ENCODE measurements at places on chromosomes 7 and 10.
A peak's percentile ranks its signal among the peaks of the same experiment; 100 is the strongest.

DNA sequence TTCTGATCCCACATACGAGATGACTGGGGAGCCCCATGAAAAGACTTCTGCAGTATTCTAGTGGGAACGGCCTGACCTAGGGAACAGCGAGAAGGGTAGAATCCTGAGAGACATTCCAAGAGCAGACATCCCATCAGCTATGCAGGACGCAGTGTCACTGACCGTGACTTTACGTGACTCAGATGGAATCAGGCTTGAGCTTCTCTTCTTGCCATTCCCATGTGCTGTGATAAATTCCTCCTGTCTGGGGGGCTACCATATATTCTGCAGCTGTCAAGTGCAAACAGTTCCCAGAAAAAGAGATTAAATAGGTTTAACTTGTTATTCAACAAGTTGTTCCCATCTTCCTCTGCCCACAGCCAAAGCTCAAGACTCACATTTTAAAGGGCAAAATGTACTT, 73.1 kb upstream of the PDE1C start:
- DNase-seq = no peak

DNA sequence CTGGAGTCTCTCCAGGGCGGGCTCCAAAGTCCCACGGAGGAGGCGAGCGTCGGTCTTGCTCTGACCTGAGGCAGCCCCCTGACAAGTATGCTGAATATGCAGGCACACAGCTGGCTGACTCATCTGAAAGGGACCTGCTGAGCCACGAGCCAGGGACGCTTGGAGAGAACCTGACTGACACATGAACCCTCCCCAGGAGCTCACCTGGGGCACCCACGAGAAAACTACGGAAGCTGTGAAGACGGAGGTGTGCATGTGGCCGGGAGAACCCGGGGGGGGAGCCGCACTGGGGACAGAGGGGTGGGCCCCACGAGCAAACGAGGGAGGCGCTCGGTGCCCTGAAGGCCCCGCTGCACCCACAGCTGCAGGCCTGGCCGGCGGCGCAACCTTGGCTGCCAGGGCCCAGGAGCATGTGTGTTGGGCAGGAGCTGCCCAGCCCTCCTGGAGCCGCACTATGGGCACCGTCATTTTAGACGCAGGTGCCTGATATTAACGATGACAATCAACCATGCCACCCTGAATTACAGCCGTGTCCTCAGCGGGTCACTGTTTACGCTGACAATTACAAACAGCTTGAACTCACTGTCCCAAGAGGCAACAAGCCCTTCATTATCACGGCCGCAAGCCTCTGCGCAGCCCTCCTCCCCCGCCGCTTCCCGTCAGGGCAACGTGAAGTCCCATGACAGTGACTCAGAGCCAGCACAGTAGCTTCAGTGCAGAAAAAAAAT, 64.7 kb downstream of the DIP2C start:
- no peak for DNase-seq

- no peak for DNase-seq
Observed at GRCh38 chr7:12226756-12227155, 15.7 kb downstream of the TMEM106B start.

- DNase-seq = peak; percentile 61
Observed at GRCh38 chr7:135274495-135275268, 41.0 kb downstream of the STRA8 start.

DNA sequence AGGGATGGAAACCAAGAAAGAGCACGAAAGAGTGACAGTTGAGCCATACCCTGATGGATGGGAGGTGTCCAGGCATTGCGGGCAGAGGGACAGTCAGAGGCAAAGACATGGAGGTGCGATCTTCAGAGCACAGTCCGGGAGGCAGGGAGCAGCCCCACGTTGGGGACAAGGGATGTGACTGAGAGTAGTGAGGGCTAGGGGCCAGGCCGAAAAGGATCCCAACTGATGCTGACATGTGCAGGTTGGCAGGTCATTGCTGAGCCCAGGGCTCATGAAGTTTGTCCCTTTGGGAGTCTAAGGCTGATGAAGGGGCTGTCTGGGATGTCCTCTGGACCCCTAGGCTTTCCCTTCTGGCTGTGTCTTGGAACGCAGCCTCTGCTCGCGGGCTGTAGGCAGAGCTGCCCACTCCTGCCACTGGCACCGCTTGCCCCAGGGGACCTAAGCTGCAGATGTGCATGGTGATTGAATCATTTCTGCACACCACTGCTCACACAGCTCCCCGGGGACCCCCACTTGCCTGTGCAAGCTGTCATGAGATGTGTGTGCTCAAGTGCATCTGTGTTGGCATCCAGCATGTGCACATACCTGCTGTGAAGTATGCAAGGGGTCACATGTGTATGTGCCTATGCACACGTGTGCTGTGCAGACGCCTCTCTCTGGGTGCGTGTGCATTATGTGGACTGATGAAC, 125.1 kb downstream of the ZMIZ1 start:
- no peak for DNase-seq

- DNase-seq = no peak
Observed at GRCh38 chr10:59099481-59099880, 77.0 kb upstream of the PHYHIPL start.

- DNase-seq = no peak
Observed at GRCh38 chr10:84948644-84949043, 620.3 kb downstream of the CCSER2 start.

DNA sequence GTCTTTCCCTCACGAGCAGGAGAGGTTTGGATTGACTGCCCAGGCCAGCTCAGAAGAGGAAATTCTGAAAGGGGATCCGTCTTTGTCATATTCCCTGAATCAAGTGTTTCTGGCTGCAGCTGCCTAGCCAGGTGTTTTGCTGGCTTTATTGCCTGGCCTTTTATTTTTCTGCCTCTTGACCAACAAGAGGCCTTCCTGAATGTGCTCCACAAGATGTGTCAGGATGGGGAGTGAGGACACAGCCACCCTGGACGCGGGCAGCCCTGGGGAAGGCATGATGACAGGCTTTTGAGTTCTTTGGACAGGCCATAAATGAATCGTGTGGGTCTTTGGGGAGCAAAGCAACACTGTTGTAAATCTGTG, 163.6 kb downstream of the CAMK1D start:
- DNase-seq = no peak

GRCh38 chr7:96023387-96023786, 251.0 kb downstream of the DYNC1I1 start:
- no peak for DNase-seq

- no peak for DNase-seq
Observed at GRCh38 chr7:158809596-158809995, 19.7 kb downstream of the ESYT2 start.

DNA sequence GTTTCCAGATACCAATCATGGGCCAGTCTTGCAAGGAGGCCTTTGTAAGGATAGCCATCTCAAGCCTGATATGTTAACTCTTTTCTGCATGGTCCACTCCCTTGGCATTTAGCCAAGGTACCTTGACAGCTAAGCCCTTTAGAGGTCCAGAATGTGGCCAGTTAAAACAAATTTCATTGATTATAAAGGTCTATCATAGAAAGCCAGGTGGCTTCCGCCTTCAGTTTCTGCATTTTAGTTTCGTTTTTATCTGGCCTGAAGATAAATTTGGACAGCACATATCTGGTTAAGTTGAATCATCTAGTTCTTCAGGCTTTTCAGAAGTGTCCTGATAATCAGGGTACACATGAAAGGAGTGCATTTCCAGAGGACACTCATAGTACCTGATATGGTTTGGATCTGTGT, 30.7 kb downstream of the ANKIB1 start:
- no peak for DNase-seq

GRCh38 chr10:124090601-124091209, 2.7 kb downstream of the CHST15 start:
- DNase-seq = no peak

GRCh38 chr7:104938741-104939390, 75.1 kb upstream of the KMT2E start:
- DNase-seq = no peak

DNA sequence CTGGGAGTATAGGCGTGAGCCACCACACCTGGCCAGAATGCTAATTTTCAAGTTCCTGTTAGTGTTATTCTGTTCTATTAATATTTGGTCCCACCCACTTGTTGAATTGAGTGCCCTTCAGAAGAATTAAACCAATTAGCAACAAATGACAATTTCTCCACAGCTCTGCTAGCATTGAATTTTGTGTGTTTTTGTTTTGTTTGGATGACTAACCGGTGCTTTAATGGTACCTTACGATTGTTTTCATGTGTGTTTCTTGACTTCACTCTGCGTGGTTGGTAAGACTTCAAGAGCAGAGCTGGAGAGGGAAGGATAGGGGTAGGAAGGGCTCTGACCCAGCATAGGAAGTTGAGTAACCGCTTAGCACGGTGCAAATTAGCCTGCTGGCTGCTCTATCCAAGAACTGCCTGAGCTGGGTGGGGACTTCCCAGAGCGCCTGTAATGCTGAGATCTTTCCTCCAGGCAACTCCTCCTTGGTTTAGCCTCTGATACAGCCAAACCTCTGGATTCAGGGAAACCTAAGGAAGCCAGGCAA, 4.6 kb downstream of the ARPC1B start:
- no peak for DNase-seq

GRCh38 chr10:96664563-96664962, 55.8 kb downstream of the PIK3AP1 start:
- DNase-seq = no peak

DNA sequence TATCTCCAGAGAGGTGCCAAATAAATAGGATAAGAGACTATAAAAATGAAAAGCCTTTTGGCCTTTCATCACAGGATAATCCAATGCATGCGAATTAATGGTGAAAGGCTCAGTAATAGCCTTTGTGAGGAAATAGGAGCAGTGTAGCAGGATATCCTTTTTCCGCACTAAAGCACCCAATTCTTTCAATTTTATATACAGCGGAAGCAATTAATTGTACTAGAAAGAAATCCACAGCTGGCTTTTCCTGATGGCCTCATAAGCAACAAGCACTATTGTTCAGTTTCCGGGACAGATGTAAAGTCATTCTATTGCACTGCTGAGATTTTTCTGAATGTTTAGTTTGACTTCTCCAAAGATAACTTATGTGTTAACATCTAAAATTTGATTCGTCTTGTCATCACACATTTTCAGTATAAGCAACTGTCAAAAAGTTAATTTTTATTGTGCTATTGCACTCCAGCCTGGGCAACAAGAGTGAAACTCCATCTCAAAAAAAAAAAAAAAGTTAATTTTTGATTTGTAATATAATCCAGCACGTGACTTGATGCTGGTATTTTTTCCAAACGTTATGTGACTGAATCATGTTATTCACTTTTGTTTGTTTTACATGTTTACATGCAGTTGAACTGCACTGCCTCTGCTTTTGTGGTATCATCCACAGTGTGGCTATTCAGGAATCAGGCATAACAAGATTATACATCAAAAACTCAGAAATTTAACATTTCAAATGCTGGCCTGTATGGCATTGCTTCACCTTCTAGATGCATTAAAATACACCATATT, 8.4 kb upstream of the BMPR1A start:
- DNase-seq = no peak

- no peak for DNase-seq
Observed at GRCh38 chr7:22452142-22452959, 47.6 kb downstream of the STEAP1B start.

DNA sequence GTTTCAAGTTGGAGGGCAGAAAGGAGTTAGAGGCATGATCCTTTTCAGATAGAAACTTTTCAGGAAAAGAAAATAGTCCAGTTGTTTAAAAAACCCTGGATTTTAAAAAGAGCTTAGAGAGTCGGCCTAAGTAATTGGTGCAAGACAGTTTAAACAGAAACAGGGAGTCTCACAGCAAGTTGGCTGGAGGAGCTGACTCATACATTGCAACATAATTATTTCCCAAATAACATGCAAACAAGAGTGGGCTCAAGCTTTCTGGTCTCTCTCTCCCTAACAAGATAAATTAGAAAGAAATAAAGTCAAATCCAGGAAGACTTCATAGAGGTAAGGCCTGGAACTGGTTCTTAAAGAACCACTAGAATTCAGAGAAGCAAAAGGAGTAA, 100.3 kb upstream of the AGBL3 start:
- no peak for DNase-seq

GRCh38 chr10:47456794-47457527, 27.0 kb downstream of the ANXA8 start:
- no peak for DNase-seq

DNA sequence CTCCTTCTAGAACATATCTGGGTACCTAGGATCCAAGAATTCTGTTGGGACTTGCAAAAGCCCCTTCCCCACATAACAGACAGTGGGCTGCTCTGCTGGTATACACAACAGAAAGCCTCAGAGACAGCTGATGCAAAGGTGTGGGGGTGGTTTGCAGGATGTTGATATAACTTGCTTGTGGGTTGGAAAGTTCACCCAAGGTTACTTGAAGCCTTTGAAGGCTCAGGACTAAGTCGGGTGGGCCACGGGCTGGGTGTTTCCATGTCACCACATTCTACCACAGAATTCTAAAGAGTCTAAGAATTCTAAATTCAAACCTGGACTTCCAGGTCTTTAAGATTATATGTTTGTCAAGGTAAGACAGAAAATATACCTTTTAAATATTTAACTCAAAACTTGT, 7.4 kb upstream of the NRCAM start:
- DNase-seq = no peak

GRCh38 chr7:92997152-92997551, 120.6 kb downstream of the SAMD9 start:
- DNase-seq = no peak

GRCh38 chr10:13390604-13391522, 42.8 kb upstream of the SEPHS1 start:
- no peak for DNase-seq

GRCh38 chr10:132647424-132647823, 109.8 kb downstream of the INPP5A start:
- DNase-seq = no peak

DNA sequence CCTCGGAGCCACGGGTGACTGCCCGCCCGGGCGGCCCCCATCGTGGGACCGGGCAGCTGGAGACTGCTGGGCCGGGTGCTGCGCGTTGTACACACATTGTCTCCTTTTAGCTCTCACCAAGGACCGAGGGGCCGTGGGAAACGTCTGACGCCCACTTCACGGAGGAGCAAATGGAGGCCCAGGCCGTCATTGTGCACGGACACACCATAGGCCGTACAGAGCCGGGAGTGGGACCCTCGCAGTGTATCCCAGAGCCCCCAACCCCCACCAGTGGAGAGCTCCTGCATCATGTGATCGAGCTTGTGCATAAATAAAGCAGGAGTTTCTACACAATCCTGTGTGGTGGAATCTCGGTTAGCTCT, 722 bp downstream of the DENND10 start:
- DNase-seq = no peak

DNA sequence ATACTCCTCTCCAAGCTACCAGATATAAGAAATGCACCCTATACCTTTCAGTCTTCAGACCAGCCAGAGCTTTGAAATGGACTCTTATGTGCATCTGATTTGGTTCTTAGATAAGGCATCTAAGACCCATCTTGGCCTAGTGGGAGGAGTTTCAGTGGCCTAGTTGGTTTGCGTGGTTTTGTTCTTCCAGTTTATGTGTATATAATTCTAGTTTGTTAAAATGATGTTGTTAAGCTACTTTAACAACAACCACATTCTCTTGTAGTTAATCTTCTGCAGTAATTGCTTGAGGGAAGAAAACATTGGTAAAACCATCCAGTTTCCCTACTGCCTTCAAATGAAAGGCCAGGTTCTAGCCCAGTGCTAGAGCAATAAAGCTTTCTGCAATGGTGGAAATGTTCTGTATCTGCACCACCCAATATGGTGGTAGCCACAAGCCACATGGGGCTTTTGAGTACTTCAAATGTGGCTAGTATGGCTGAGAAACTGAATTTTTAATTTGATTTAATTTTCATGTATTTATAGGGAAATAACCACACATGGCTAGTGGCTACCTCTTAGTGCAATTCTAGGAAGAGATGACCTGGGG, 66.3 kb downstream of the KLHDC10 start:
- DNase-seq = no peak
